Left forelimb (tissue), 1 donor: ENCODE measurements at places on chromosomes 4 and X.

GRCh38 chr4:182207830-182208396, 35.3 kb upstream of the TENM3 start:
- no peak for DNase-seq

DNA sequence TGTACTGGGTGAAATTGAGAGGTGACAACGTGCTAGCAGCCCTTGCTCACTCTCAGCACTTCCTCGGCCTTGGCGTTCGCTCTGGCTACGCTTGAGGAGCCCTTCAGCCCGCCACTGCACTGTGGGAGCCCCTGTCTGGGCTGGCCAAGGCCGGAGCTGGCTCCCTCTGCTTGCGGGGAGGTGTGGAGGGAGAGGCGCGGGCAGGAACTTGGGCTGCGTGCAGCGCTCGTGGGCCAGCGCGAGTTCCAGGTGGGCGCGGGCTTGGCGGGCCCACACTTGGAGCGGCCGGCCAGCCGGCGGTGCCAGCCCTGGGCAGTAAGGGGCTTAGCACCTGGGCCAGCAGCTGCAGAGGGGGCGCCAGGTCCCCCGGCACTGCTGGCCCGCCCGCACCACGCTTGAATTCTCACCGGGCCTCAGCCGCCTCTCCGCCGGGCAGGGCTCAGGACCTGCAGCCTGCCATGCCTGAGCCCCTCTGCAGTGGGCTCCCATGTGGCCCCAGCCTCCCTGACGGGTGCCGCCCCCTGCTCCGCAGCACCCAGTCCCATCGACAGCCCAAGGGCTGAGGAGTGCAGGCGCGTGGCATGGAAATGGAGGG, 249.5 kb upstream of the ETNPPL start:
- no peak for DNase-seq

GRCh38 chr4:36274158-36274557, 7.3 kb upstream of the DTHD1 start:
- DNase-seq, result no peak

DNA sequence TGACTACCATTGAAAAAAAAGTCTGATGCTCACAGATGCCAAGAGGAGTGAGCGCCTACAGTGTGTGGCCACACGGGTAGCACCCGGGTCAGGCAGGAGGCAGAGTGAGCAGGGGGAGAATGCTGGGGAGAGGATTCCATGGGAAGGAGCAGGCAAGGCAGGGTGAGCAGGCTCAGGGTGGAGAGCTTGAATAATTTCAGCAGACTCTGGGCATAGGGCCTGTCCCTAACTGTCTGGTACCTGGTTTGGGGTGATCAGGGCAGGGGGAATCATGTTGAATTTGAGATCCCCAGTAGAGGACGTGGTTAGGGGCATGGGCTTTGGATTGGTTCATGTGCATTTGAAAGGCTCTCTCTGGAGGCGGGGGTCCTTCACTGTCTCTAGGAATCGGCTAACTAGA, 51.2 kb upstream of the TLR3 start:
- peak; percentile 44 for DNase-seq

DNA sequence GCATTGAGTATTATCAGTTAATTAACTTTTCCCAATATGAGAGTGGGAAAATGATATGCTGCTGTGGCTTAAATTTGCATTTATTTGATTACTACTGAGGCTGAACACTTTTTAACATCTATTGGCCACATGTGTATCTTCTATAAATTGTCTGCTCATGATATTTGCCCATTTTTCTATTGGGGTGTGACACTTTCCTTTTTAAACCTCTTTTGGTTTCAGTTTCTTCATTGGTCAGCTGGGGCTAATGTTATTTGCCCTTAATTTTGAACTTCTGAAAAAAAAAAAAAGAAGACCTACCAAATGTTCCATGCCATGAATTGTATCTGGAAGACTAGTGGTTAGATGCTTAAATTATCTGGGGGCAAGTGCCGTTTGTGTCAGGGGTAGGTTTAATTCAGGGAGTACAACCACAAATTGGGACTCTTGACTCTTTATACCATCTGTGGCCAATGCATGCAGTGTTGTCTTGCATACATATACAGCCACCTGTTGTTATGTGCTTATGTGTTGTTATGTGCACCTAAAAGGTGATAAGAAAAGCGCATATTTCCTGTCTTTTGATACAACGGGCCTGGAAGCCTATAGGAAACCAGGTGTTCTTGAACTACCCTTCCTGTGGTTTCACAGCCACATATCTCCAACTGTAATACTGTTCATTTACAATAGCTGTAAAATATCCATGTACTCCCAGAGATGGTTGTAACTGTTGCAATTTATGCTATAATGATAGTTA, 49.0 kb downstream of the SH2D1A start:
- no peak for DNase-seq
